Motor neuron (in vitro differentiated cells): ENCODE measurements at places on chromosomes 12 and 14.

GRCh38 chr14:70096866-70097265, 91.9 kb downstream of the SLC8A3 start:
- peak; percentile 64 for ATAC-seq

DNA sequence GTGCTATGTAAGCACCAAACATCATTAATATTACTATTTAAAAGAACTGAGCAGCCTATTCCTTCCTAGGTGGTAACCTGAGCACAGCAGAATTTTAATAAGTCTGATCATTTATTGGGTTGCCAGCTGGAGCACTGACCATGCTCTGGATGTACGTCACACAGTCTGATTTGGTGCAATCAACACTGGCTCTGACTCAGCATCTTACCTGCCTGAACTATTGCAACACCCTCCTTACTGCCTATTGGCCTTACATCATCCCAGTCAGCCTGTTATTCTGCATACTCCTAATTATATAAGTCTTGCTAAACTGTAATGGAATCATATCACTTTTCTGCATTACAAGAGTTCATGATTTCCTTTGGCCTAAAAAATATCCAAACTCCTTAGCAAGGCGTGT, 149.7 kb downstream of the PTPRO start:
- ATAC-seq = peak; percentile 32

DNA sequence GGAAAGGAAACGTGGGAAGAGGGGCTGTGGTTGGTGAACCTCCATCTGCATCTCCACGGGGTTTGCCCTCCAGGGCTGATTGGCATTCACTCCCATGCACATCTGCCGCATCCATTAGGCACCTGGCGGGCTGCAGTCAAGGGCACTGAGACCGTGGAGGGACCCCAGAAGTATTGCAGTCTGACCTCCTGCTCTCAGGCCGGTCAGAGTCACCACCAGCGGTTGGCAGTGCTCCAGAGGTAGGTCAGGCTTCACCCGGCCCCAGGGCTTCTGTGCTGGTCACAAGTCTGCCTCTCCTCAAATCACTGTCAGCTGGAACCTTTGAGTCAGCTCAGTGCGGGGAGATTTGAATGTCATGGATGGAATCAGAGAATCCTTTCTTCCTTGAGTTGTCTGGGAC, 132.3 kb downstream of the PAPOLA start:
- ATAC-seq = no peak

GRCh38 chr14:101601606-101602465, 40.5 kb downstream of the DIO3 start:
- ATAC-seq = no peak

- peak; percentile 96 for ATAC-seq
These were observed at the start of gene HELB for GRCh38 chr12:66301944-66302826. TSS of gene HELB (plus strand) at chr12:66302493. CDS start at chr12:66302604, 111 bp downstream.

GRCh38 chr12:75488553-75488952, 8.0 kb downstream of the GLIPR1 start:
- ATAC-seq = peak; percentile 50

DNA sequence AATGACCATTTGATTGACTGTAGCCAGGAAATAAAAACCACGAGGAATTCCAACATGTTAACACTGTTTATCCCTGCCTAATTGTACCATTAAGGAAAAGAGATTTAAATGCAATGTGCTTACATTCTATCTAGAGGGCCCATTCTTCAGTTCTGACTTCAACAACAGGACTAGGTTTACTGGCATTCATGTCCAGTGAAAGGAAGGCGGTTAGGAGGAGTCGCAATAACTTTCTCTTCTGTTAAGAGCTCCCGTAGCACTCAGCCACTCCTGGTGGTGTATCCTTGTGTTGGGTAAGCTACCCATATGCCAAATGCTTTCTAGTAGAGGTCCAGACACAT, 154.7 kb downstream of the STXBP6 start:
- ATAC-seq = no peak

DNA sequence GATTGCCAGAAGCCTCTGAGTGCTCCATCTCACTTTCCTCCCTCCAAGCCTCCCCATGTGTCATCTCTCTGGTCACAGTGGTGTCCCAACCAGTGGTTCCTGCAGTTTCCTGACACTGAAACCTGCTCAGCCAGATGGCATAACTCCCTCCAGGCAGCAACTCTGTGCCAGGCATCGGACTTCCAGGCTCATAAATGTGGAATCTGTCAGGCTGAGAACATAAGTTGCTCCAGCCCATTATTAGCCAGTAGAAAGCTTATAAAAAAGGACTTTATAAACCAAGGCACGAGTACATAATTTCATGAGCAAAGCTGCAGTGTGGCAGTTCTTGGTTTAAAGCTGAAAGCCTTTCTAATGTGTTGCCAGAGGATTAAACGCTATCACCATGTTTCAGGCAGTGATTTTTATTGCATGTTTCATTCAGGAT, 194.3 kb downstream of the DACT1 start:
- no peak for ATAC-seq

DNA sequence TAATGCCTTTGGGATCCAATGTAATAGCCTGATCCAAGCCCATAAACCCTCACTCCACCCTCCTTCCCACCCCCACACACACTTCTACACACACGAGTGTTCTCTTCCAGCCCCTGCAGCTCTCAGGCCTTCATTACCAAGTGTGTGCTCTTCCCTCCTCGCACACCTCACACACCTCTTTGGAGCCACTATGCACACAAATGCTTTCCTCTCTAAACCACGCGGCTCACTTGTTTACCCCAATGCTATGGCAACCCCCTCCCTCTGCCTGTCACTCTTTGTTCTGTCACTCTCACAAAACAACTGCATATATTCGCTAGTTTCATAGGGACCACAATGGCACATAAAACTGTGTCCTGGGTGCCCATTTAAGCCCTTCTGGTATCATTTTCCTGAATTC, 35.1 kb downstream of the PPP2R5E start:
- no peak for ATAC-seq

- no peak for ATAC-seq
These were observed 934.6 kb downstream of the VRK1 start for GRCh38 chr14:97731800-97732199.

DNA sequence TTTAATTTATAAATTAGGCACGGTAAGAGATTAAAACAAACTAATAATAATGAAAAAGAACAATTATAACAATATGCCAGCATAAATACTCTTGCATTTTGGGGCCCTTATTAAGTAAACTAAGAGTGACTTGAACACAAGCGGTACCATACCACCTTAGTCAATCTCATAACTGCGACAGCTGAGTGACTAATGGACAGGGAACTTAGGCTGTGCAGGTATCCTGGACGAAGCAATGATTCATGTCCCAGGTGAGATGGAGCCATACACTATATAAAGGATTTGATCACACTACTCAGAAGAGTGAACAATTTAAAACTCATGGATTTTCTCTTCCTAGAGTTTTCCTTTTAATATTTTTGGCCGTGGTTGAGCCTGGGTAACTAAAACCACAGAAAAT, 4.3 kb downstream of the KLRC4 start:
- no peak for ATAC-seq

GRCh38 chr12:48615681-48616080, 45.8 kb upstream of the LALBA start:
- no peak for ATAC-seq

DNA sequence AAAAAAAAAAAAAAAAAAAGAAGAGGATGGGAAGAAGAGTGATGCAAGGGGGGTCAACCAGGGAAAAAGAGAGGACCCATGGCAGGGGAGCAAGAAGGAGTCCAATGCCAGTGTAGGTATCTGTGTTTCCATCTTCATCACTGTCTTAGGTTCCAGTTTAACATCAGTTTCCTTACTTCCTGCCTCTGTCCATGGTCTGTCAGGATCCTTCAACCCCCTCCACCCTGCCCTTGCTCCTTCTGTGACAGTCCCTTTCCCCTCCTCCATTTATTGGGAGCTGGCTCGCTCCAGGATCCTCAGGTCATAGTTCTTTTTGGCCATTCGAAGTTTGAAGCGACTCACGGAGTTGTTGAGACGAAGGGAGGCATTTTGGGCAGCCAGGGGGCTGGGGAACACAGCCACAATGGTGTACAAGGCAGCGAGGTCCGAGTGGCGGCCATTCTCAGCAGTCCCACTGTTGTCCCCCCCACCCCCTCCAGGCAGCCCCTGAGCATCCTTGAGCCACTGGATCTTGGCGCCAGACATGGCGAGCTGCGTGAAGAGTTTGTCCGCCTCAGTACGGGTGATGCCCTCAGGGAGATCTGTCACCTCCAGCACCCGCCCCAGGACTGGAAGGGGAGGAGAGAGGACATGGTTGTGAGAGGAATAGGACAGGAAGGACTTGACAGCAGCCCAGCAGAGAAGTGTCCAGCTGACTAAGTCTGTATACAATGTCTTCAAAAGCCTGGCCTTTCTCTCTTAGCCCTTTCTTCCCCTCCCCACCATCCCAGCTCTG, 3.7 kb upstream of the STAC3 start:
- no peak for ATAC-seq

DNA sequence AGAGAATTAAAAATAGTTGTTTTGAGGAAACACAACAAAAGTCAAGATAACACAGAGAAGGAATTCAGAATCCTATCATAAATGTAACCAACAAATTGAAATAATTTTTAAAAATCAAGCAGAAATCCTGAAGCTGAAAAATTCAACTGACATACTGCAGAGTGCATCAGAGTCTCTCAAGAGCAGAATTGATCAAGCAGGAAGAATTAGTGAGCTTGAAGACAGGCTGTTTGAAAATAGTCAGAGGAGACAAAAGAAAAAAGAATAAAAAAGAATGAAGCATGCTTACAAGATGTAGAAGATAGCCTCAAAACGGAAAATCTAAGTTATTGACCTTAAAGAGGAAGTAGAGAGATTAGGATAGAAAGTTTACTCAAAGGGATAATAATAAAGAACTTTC, 65.8 kb upstream of the PPP2R5C start:
- no peak for ATAC-seq

DNA sequence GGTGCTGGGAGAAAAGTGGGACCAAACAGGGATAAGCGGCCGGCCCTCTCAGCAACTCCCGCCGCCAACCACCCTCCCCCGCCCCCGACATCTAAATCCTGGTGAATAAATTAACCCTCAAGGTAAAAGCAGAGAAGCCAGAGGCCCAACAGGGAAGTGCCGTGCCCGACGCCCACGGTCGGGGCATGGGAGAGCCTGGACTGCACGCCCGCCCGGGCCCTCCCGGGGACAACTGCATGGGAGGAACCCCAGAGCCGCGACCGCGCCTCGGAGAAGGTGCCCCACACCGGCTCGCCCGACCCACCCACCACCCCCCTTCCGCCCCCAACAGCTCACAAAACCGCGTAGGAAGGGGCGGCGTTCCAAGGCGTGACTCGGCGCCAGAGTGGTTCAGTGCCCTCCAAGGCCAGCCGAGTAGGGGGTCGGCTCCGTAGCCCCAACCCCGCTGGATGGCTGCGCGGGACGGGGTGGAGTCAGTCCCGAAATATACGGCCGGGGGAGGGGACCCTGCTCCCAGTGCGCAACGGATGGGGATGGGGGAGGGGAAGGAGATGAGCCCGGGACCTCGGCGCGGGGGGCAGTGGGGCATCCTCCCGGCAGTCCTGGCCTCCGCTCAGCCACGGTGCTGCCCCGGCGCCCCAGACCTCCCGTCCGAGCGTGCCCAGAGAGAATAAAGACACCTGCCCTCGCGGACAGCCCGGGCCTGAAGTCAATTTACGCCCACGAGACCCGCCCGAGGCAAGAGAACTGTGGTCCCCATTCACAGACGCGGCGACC, 732 bp downstream of the SLC25A29 start:
- peak; percentile 0 for ATAC-seq

DNA sequence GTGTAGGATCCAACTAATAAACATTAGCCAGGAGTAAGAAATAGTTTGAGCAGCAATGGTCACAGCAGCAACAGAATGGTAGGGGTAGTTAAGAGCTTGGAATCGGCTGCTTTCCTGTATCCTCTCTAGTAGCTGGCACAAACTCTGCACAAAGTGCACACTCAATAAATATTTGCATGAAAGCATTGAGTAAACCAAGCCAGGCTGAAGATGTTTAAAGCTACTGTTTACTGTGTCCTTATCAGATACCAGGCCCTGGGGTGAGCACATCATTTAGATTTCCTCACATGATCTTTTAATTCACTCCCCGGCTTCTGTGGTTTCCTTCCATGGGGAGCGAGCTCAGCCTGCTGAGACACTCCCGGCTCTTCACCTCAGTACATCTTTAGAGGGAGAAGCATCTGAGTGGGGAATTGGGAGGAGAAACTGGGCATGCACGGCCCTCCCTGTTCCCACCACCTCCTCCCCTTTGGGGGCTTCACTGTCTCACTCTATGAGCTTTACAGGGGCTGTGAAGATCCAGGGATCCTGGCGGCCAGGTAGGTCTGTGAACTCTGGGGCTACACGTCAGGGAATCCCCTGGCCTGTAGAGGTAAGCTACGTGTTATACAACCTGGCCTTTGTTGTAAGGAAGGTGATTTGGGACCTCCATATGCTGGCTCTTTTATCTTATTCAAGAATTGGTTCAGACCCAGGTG, 107.2 kb upstream of the VASH1 start:
- ATAC-seq = no peak

DNA sequence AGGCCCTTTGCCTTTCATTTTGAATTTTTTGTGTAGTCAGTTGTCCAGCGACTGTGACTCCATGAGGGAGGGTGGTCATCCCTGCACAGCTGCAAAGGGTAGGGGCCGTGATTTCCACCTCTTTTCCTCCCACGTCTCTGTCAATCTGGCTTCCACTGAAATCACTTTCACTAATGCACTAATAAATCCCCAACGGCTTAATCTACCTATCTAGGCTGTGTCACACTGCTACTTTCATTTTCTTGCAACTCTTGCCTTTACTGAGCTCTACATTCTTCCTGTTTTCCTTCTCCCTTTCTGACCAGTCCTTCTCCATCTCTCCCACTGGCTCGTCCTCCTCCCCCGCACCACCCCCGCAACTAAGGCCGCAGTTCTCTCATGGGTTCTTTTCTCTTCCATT, 212.3 kb upstream of the FOXN3 start:
- no peak for ATAC-seq

DNA sequence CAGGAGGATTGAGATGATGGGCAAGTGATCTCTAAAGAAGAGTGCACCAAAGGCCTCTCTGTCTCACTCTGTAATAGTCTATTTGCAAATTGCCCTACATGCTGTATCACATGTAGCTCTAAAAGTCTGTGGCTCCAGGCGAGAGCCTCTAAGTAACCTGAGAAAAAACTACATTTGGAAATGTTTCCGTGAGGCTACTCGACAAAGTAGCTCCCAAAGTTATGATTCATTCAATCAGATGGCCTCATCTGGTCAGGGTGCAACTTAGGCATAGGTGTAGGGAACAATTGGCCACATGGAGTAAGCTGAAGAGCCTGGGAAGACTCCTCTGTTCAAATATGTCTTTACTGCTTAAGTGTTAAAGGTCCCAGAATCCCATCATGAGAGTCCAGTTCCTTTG, 155.4 kb upstream of the PLEKHG7 start:
- ATAC-seq = no peak

DNA sequence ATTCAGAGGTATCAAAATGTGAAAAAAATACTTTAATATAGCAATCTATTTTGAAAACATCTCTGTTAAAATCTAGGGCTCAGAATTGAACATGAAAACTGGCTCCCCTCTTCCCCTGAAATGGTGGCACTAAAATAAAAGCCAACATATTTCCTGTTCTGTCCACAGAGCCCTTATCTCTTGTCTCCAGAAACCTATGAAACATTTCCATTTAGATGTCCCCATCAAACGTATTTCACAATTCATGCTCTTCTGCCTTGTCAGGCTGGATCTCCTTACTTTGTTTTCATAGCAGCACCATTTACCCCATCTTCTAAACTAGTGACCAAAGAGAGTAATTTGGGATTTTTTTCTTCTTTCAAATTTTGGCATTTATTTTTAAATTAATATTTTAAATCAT, 42.4 kb downstream of the PDE3A start:
- ATAC-seq = no peak

GRCh38 chr14:90837355-90837754, 21.1 kb upstream of the TTC7B start:
- ATAC-seq = no peak

- no peak for ATAC-seq
These were observed 74.7 kb downstream of the BTG1 start for GRCh38 chr12:92070864-92071445.
